T-helper 17 cell (primary cell): ENCODE measurements at places on chromosomes 6 and 20.

GRCh38 chr20:34931771-34932170 lies 23.8 kb downstream of the GSS start:
- no peak for DNase-seq

DNA sequence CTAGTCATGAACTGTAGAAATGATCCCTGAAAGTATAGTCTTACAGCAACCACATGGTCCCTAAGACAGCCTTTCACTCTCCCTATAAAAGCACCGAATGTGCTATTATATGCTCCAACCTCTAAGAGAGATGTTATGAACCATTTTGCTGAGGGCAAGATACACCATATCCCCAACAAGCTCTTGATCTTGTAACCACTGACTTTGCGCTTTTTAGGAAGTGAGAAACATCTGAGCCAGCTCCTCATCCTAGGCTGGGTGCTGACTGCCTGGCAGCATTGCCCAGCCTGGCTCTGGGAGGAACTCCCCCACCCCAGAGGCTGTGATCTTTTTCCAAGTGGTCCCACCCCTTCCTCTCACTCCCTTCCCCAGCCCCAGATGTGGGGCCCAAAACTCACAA lies 3.1 kb upstream of the EMILIN3 start:
- DNase-seq = no peak

DNA sequence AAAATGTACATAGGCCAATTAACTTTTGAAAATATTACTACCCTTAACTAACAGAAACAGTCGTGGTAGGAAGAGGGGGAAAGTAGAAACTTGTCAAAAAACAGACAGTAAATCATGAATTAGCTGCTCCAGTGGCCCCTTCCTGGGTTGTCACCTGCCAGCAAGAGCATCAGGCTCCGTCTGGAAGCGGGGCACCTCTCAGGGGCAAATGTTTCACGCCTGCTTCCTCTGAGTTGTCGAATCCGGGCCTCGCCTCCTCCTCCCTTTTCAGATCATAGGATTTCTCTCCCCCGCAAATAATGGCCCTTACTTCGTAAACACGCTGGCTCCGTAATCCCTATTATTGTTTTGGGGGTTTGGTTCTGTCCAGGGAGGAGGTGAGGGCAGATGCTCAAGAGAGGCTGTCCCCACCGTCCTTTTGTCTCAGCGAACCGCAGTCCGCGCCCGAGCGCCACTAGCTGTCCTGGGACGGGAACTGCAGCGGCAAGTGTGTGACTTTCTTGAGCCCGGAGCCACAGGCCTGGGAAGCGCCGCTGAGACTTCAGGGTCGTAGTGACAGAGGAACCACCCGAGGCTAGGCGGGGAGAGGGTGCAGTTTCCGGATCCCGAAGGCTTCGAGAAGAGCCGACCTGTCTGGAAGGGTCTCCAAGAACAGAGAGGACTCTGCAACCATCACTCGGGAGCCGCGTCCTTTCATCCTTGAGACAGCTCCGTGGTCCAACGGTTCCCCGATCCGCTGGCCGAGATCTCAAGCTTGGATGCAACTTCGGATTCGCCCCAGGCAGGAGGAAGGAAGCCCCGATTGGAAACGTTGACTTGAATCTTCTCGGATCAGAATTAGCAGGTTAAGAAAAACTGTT lies 214.5 kb upstream of the ZNF184 start:
- peak; percentile 54 for DNase-seq

DNA sequence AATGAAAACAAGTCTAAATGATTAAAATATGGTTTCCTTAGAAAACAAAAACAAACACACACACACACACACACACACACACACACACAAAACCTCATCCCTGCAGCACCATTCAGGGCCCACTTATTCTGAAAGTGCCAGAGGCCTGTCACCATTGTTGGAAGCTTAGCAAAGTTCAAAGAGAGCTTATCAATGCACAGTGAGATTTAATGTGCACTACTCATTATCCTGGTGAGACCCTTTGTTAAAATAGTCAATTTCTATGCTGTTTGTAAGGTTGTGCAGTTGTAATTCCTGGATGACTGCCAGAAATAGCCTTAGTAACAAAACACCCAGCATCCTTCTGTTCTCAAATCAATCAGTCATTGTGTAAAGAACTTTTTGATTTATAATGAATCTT lies 482.9 kb downstream of the GRIK2 start:
- DNase-seq = no peak

DNA sequence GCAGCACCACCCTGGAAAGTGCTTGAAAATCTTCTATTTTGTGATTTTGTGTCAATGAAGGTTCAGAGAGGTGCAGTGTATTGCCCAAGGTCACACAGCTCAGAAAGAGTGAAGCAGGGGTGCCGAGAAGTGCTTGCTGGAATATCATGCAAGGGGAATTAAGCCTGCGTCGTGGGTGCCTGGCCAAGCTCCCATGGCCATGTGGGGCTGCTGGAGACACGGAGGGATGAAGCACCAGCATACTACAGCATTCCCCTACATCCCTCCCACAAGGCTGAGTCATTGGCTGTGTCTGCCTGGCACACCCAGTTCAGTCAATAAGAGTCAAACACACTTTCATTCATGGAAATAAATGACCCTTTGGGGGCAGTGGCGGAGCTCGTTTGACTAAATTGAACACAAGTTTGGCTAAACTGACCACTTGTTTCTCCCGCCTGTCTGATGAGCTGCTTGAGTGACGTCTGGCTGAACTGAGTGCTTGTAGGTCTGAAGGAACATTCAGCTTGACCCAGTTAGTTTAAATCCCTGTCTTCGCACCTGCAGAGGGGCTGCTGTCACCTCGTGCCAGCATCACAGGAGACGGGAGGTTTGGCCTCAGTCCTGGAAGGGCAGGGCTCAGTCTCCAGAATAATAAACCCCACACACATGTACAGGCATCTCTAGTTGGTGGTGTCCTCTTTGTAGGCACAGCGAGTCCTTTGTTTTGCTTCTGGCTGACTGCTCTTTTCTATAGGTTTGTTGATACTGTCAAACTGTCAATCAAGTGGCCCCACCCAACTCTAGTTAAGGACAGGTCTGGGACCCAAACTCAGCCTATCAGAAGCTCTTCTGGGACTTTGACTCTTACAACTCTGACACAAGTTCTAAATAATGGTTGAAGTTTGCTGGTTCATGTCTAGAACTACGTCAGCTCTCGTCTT lies 8.4 kb upstream of the TGM2 start:
- no peak for DNase-seq

DNA sequence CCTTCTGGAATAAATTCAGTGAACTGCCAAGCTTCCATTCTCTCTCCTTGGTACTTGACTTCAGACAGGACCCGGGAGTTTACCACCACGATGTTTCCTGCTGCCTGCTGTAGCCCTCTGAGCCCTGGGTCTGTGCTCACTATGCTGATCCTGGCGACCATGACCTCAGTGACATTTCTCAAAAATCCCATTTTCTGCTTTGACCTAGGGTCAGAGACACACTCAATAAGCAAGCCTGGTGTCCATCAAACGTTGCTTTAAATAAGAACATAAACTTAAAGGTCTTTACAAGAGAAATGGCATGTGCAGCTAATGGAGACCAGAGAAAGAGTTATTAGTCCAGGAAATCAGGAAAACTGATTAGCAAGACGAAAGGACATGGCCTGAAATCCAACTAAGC lies 509.7 kb upstream of the SULF2 start:
- no peak for DNase-seq

GRCh38 chr6:36827261-36828079 lies 11.8 kb downstream of the CPNE5 start:
- DNase-seq = no peak

GRCh38 chr6:119858901-119859300 lies 509.3 kb upstream of the MAN1A1 start:
- no peak for DNase-seq

DNA sequence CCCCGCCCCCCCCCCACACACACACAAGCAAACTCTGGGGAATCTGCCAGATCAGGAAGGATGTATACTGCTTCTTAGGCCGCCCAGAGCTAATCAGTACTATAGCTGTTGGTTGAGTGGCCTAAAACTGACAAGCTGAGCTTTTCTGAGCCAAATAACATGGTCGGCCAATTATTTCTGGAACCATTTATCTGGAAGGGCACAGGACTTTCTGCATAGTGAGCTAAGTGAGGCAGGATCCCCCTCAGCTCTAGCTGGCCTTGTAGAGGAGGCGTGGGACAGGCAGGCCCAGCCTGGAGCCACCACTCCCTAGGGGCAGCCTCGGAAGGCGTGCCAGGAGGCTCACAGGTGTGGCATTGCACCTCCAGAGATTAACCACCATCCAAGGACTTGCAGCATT lies 200.1 kb downstream of the TMEM242 start:
- DNase-seq = no peak
